ENCODE measurements at places on chromosomes 2 and 18.

DNA sequence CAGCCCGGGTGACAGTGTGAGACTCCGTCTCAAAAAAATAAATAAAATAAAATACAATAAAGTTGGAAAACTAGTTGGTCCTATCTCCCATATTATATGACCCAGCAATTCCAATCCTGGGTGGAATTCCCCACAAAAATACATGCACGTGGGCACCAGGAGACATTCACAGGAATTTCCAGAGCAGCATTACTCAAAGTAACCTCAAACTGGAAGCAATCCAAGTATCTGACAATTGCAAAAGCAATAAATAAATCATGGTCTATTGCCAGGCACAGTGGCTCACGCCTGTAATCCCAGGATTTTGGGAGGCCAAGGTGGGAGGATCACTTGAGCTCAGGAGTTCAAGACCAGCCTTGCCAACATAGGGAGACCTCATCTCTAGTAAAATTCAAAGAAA lies 101.2 kb upstream of the MAP4K4 start:
- no peak for DNase-seq

DNA sequence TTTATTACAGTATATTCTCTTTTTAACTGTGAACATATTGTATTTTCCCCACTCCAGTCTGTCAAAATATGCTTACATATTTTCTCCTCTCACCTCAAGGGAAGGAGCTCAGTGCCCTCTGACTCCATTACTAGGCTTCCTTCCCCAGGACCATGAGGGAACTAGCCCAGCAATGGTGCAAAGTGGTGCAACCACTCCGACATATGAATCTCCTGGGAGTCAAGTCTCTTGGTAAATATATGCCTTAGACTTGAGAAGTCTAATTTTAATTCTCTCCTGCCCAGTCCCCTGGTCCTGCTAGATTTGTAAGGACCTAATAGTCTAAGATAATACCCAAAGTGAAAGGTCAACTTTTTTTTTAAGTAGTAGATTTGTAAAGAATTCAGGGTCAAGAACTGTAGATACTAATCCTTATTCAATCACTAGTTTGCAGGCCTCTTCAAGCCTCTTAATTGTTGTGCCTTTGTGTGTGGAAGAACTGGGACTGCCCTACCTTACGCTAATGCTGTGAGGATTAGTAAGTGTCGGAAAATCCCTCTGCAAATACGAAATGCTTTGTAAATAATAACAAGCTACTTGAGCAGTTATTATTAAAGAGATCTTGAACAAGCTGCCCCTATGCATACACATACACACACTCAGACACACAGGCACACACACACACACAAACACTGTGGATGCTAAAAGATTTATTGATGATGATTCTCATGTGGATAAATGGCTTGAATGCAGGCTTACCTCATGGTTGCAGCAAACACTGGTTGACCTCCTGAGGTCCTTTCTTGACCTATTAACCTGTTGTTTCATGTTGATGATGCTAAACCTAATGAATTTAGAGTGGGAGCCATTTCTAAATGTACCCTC lies 251.2 kb upstream of the PARD3B start:
- no peak for DNase-seq

DNA sequence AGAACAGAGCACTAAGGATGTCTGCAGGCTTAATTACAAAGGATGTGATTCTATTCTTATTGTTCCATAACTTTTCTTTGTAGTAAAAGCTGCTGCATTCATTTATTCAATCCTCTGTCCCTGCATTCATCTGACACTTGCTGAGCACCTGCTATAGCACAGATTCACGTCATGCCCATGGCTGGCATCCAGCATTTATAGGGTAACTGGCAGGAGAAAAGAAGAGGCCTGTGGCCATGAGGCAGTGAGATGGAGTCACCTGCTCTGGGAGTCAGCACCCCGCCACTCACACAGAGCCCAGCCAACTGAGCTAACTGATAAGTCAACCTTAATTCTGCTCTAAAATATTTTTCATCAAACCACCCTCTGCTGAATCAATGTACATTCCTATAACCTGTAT lies 18.3 kb upstream of the CDC42EP3 start:
- DNase-seq, result no peak

DNA sequence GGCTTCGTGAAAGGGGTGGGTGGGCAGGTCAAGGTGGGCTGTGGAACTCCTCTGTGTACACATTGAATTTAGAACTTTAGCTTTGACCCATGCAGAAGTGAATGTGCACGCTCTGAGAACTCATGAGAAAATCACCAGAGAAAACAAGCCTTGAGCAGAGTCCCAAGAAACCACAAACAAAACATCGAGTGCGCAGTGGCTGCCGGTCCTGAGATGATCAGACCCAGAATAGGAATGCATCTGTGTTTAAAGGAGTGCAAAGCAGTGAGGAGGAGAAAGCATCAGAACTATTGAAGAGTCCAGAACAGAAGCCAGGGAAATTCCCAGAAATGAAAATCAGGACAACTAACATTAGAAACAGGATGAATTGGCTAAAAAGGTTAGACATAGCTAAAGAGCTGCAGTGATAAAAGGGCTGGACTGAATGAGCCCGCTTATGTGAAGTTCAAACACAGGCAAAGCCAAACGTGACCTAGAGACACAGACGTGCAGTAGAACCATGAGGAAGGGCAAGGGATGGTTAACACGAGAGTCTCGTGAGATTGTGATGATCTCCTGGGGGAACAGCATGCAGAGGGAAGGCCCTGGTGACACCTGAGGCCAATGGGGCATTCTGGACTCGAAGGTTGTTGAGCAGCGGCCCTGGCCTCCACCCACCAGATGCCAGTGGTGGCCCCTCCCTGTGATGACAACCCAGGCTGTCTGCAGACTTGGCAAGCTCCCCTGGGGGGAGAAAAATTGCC lies 16.4 kb upstream of the TXNL4A start:
- no peak for DNase-seq
